ENCODE measurements at places on chromosomes 13 and 19.

DNA sequence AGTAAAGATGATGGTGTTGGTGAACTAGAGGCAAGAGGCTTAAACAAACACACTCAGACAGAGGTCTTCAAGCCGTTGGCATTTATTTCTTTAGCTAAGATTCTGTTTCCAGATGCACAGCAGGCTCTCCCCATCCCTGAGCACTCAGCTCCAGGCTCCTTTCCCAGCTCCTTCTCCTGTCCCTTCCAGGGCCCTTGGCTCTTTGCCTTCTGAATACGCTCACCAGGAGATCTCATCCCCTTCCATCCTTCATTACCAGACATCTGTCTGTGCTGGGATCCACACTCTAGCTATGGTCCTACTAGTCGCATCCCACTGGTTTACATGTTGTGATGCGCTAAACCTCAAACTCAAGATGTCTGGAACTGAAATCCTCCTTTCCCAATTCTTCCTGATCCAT is 25.3 kb upstream of the DOCK9 start:
- no peak for DNase-seq

GRCh38 chr13:49649244-49649962 is 21.1 kb downstream of the ARL11 start:
- DNase-seq, result peak; percentile 55

- peak; percentile 60 for DNase-seq
Measured at GRCh38 chr19:55116232-55116858, 1.1 kb downstream of the PPP1R12C start.

DNA sequence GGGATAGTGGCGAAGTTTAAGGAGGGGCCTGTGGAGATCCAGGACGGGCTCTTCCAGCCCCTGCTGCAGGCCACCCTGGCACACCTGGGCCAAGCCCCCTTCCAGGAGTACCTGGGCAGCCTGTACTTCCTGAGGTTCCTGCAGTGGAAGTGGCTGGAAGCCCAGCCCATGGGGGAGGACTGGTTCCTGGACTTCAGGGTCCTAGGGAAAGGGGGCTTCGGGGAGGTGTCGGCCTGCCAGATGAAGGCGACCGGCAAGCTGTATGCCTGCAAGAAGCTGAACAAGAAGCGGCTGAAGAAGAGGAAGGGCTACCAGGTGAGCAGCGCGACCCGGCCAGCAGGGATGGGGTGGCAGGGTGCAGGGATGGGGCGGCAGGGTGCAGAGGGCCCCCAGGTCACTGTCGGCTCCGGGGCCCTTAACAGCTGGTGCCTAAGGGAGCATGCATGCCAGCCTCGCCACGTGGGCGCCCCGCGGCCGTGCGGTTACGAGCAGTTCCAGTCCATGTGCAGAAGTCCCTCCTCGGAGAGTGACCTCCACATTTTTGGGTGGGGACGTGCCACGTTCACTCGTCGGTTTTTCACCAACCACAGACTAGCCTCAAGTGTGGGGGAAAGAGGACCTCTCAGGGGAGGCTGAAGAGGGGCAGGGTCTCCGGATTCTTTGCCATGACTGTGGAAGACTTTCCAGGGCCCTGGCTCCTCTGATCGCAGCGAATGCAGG is 912 bp downstream of the GRK1 start:
- DNase-seq, result no peak

- DNase-seq, result peak; percentile 90
Measured at GRCh38 chr19:49987159-49987698, 26.3 kb upstream of the SIGLEC11 start.

GRCh38 chr19:7636691-7637373 is at the start of gene STXBP2:
STXBP2 (plus strand) TSS chr19:7637110; CDS start chr19:7637150, 40 bp downstream.
- no peak for DNase-seq

DNA sequence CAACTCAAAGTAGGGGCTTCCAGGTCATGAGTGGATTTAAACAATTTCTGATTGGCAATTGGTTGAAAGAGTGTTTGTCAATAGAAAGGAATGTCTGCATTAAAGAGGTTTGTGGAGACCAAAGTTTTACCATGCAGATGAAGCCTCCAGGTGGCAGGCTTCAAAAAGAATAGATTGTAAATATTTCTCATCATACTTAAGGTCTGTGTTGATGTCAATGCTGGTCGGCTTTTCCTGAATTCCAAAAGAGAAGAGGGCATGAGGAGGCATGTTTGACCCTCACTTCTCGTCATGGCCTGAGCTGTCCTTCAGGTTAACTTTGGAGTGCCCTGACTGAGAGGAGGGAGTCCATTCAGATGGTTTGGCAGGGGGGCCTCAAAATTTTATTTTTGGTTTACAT is 125.4 kb upstream of the RFC3 start:
- no peak for DNase-seq

DNA sequence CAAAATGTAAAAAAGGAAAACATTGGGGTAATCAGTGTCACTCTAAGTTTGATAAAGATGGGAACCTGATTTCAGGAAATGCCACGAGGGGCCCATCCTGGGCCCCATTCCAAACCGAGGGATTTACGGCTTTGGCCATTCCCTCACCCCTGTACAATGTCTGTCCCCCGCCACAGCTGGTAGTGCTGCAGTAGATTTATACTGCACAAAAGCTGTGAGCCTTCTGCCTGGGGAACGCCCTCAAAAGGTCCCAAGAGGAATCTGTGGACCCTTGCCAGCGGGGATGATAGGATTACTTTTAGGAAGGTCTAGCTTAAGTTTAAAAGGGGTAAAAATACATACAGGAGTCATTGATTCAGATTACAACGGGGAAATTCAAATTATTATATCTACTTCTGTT is 173.4 kb upstream of the SGCG start:
- peak; percentile 10 for DNase-seq

DNA sequence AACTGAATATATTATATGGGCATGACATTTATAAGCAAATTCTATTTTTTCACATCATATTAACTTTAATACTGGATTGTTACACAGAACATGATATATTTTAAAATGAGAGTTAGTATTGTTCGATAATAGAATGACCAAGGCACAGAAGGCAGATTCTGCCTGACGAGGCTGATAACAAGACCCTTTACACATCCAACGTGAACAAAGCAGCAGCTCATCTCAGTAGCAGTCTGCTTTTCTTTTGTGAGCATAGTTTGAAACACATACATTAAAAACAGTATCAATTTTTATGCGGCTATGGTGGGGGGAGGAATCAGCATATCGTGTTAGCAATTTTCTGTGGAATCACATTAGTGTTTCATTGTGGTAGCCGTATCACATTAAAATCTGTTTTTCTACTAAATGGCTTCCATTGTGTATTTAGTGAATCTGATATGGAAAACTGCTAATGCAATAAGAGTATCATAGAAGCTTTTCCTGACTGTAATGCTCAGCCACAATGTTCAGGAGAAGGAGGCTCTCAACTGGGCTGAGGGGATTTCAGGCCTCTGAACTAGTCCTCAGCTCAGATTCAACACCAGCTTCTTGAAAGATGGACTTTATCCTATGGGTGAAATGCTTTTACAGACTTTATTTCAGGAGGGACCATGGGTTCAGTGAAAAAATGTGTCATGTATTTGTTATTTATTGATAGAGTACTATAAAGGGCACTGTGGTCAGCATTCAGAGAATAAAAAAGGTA is 4.0 kb downstream of the SMAD9 start:
- DNase-seq, result no peak

DNA sequence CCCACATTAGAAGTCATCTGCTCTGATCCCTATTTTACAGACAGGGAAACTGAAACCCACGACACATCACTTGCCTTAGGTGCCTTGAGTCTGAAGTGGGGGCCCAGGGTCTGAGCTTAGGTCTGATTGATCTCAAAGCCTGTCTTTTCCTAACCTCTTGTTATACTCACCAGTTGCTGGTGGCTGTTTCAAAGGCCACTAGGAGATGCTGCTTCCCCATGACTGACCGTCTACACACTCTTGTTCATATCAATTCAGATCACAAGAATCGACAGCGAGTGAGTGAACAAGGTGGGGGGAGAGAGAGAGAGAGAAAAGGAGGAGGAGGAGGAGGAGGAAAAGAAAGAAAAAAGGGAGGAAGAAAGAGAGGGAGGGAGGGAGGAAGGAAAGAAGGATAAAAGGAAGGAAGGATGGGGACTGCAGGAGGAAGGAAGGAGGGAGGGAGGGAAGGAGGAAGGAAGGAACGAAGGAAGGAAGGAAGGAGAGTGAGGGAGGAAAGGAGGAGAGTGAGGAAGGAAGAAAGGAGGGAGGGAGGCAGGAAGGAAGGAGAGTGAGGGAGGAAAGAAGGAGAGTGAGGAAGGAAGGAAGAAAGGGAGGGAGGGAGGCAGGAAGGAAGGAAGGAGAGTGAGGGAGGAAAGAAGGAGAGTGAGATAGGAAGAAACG is 3.3 kb downstream of the OR10H1 start:
- no peak for DNase-seq

- no peak for DNase-seq
Measured at GRCh38 chr13:108270442-108270841, 924 bp downstream of the TNFSF13B start.
